Activated naive CD4-positive, alpha-beta T cell treated with anti-CD3 and anti-CD28 coated beads for 36 hours (primary cell): ENCODE measurements at places on chromosomes 6 and 20. TPM values are rescaled to one million over a fixed set of nuclear protein-coding genes. Genes with fewer than 3 reads are reported as not detected.
A peak's percentile ranks its signal among the peaks of the same experiment; 100 is the strongest.

DNA sequence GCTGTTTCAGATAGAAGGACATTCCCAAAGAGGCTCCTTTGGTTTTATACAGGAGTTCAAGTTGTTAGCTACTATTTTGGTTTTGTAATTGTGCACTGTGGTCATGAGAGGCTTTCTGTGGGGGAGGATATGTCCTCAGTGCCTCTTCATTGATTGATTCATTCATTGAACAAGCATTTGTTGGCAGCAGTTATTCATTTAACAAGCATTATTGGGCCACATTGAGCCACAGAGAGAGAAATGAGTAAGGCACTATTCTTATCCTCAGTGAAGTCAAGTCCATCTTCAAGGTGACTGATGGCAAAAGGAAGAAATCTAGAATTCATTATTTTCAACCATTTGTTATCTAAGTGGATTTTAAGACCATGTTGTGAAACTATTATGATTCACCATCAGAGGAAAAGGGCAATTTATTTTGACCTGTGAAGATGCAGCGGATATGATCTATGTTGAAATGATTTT lies 697.2 kb upstream of the CITED2 start:
- no peaks in the 10 kb centered on the region for H3K4me1 ChIP-seq
- H3K27me3 ChIP-seq, result peaks cover 15% of the 10 kb centered on the region
- H3K4me3 ChIP-seq, result no peak overlapping the region
- H3K27ac ChIP-seq, result no peak overlapping the region
- no peaks in the 10 kb centered on the region for H3K36me3 ChIP-seq
- no peak for DNase-seq

GRCh38 chr20:23759306-23759940 lies 8.7 kb upstream of the CST1 start:
- no peak overlapping the region for H3K27ac ChIP-seq
- no peaks in the 10 kb centered on the region for H3K36me3 ChIP-seq
- DNase-seq, result no peak
- no peak overlapping the region for H3K4me3 ChIP-seq
- peaks cover 16% of the 10 kb centered on the region for H3K27me3 ChIP-seq

GRCh38 chr6:169902070-169902469 lies 150.6 kb downstream of the ERMARD start:
- H3K4me1 ChIP-seq, result no peaks in the 10 kb centered on the region
- no peak overlapping the region for H3K4me3 ChIP-seq
- H3K27me3 ChIP-seq, result no peaks in the 10 kb centered on the region
- H3K36me3 ChIP-seq, result no peaks in the 10 kb centered on the region

- no peak overlapping the region for H3K27ac ChIP-seq
- no peak for DNase-seq
- peaks cover 59% of the 10 kb centered on the region for H3K36me3 ChIP-seq
- peaks cover 2% of the 10 kb centered on the region for H3K4me1 ChIP-seq
Measured at GRCh38 chr20:56378386-56378785, 13.6 kb downstream of the AURKA start.

DNA sequence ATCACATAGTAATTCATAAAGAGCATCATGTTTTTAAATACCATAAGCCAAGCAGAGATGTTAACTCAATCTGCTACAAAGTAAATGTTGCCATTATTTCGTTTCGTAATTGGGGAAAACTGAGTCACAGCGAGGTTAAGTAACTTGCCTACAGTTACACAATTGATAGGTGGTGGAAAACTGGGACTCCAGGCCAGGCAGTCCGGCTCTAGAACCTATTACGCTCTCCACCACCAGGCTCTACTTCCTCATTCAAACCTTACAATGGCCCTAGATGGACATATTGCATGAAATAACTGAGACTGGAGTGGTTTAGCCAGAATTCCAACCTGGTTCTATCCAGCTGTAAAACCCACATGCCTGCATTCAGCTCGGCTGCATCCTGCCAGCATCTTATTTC lies 58.2 kb downstream of the LINC00237 start:
- H3K36me3 ChIP-seq, result no peaks in the 10 kb centered on the region
- no peak overlapping the region for H3K27ac ChIP-seq
- no peak overlapping the region for H3K4me3 ChIP-seq
- peaks cover 14% of the 10 kb centered on the region for H3K27me3 ChIP-seq
- H3K4me1 ChIP-seq, result no peaks in the 10 kb centered on the region

GRCh38 chr6:25834950-25835349 lies 3.1 kb upstream of the SLC17A1 start:
- no peak overlapping the region for H3K4me3 ChIP-seq
- no peak for DNase-seq
- H3K4me1 ChIP-seq, result no peaks in the 10 kb centered on the region
- H3K27ac ChIP-seq, result no peak overlapping the region
- H3K27me3 ChIP-seq, result peaks cover 15% of the 10 kb centered on the region

- peaks cover 25% of the 10 kb centered on the region for H3K4me1 ChIP-seq
- H3K36me3 ChIP-seq, result no peaks in the 10 kb centered on the region
- no peak for DNase-seq
- H3K27me3 ChIP-seq, result peaks cover 2% of the 10 kb centered on the region
- H3K27ac ChIP-seq, result no peak overlapping the region
Measured at GRCh38 chr6:53436526-53437303, 88.0 kb upstream of the ELOVL5 start.

DNA sequence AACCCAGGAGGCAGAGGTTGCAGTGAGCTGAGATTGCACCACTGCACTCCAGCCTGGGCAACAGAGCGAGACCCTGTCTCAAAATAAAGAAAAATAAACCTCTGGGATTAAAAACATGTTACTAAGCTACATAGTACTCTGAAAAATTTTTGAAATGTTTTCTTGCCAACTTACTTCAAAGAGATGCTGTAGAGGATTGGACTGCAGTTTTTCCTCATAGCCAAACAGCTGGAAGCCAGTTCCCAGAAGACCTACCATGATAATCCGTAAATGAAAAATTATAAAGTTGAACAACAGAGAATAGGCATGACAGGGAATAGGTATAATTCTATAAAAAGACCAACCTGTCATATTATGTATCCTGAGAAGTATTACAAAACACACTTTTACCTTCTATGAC lies 48.0 kb downstream of the RARS2 start:
- H3K27me3 ChIP-seq, result no peaks in the 10 kb centered on the region
- H3K36me3 ChIP-seq, result peaks cover 47% of the 10 kb centered on the region
- H3K4me1 ChIP-seq, result no peaks in the 10 kb centered on the region
- no peak overlapping the region for H3K27ac ChIP-seq

DNA sequence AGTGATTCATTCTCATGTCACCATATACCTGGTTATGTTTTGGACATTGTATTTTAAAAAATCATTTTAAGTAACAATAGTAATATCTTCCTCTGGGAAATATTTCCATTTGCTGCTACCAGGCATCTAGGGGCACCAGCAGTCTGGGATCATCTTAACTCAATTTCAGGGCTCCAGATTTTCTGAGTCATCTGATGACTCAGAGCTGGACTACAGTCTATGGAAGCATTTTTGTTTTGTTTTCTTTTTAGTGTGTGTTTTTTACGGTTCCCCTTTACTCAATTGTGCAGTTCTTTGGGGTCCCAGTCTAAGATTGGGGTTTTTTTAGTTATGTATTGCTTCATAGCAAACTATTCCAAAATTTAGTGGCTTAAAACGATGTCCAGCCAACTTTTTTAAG lies 5.7 kb upstream of the FKBP5 start:
- peaks cover 3% of the 10 kb centered on the region for H3K36me3 ChIP-seq
- no peak overlapping the region for H3K27ac ChIP-seq
- peaks cover 9% of the 10 kb centered on the region for H3K4me1 ChIP-seq
- no peaks in the 10 kb centered on the region for H3K27me3 ChIP-seq
- no peak for DNase-seq

GRCh38 chr6:135006386-135006914 lies 48.2 kb downstream of the HBS1L start:
- H3K36me3 ChIP-seq, result peaks cover 6% of the 10 kb centered on the region
- no peak for DNase-seq
- no peak overlapping the region for H3K27ac ChIP-seq
- peaks cover 26% of the 10 kb centered on the region for H3K4me1 ChIP-seq

GRCh38 chr6:36052097-36052496 lies 24.5 kb downstream of the MAPK14 start:
- peaks cover 13% of the 10 kb centered on the region for H3K4me1 ChIP-seq
- no peaks in the 10 kb centered on the region for H3K27me3 ChIP-seq
- peaks cover 5% of the 10 kb centered on the region for H3K36me3 ChIP-seq
- no peak for DNase-seq

- H3K4me3 ChIP-seq, result no peak overlapping the region
- no peak for DNase-seq
- peaks cover 2% of the 10 kb centered on the region for H3K36me3 ChIP-seq
- H3K27me3 ChIP-seq, result no peaks in the 10 kb centered on the region
- H3K4me1 ChIP-seq, result peaks cover 24% of the 10 kb centered on the region
Measured at GRCh38 chr20:2729791-2730190, 37.2 kb downstream of the EBF4 start.

DNA sequence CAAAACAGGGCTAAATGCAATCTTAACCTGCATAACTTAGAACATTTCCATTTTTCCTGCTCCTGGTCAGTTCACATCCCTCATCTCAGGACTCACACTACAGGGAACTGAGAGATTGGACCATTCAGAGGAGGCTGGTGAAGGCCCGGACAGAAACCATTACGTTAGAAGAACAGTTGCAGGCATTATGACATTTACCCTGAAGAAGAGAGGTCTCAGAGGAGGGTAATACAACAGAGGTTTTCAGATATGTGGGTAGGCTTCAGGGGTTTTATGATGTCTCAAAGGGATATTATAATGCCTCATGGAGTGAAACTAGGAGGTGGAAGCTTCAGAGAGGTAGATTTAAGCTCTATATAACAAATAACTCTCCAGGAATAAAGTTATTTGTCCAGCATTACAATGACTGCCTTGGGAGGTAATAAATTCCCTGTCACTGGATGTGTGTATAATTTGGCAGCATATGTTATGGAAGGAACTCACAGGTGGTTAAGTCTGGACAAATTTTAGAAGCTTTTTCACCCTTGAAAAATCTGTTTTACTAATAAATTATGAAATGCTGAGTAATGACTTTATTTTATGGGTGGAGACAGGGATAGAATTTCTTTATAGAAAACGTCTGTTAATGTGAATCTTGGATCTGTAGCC lies 36.7 kb upstream of the RIPOR2 start:
- peak overlapping the region; percentile 14 for H3K27ac ChIP-seq
- no peaks in the 10 kb centered on the region for H3K27me3 ChIP-seq
- peaks cover 62% of the 10 kb centered on the region for H3K4me1 ChIP-seq
- no peak overlapping the region for H3K4me3 ChIP-seq

- H3K27ac ChIP-seq, result no peak overlapping the region
- no peaks in the 10 kb centered on the region for H3K27me3 ChIP-seq
- H3K36me3 ChIP-seq, result no peaks in the 10 kb centered on the region
- no peaks in the 10 kb centered on the region for H3K4me1 ChIP-seq
- H3K4me3 ChIP-seq, result no peak overlapping the region
Measured at GRCh38 chr6:98516206-98516605, 318.2 kb upstream of the POU3F2 start.

- H3K36me3 ChIP-seq, result peaks cover 3% of the 10 kb centered on the region
- H3K4me1 ChIP-seq, result peaks cover 11% of the 10 kb centered on the region
- H3K4me3 ChIP-seq, result no peak overlapping the region
- DNase-seq, result no peak
- H3K27ac ChIP-seq, result no peak overlapping the region
Measured at GRCh38 chr6:41777551-41778285, 2.0 kb downstream of the FRS3 start.

DNA sequence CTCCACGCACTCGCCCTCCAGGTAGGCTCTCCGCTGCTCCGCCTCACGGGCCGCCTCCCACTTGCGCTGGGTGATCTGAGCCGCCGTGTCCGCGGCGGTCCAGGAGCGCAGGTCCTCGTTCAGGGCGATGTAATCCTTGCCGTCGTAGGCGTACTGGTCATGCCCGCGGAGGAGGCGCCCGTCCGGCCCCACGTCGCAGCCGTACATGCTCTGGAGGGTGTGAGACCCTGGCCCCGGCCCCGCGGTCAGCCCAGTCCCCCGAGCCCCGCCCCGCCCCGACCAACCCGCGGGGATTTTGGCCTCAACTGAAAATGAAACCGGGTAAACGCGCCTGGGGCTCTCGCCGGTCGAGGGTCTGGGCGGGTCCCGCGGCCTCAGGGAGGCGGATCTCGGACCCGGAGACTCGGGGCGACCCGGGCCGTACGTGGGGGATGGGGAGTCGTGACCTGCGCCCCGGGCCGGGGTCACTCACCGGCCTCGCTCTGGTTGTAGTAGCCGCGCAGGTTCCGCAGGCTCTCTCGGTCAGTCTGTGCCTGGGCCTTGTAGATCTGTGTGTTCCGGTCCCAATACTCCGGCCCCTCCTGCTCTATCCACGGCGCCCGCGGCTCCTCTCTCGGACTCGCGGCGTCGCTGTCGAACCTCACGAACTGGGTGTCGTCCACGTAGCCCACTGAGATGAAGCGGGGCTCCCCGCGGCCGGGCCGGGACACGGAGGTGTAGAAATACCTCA lies 598 bp downstream of the HLA-B start:
- H3K27ac ChIP-seq, result peak overlapping the region; percentile 100
- H3K36me3 ChIP-seq, result peaks cover 43% of the 10 kb centered on the region
- H3K27me3 ChIP-seq, result no peaks in the 10 kb centered on the region
- DNase-seq, result peak; percentile 77
- peak overlapping the region; percentile 97 for H3K4me3 ChIP-seq
- peaks cover 55% of the 10 kb centered on the region for H3K4me1 ChIP-seq

- no peaks in the 10 kb centered on the region for H3K27me3 ChIP-seq
- DNase-seq, result no peak
- H3K36me3 ChIP-seq, result no peaks in the 10 kb centered on the region
Measured at GRCh38 chr6:68677058-68677457, 42.0 kb downstream of the ADGRB3 start.

- no peaks in the 10 kb centered on the region for H3K4me1 ChIP-seq
- H3K27ac ChIP-seq, result no peak overlapping the region
- H3K27me3 ChIP-seq, result no peaks in the 10 kb centered on the region
- no peak overlapping the region for H3K4me3 ChIP-seq
- no peaks in the 10 kb centered on the region for H3K36me3 ChIP-seq
- no peak for DNase-seq
Measured at GRCh38 chr20:23115822-23116221, 29.7 kb upstream of the CD93 start.

- H3K27ac ChIP-seq, result no peak overlapping the region
- no peak overlapping the region for H3K4me3 ChIP-seq
- peaks cover 8% of the 10 kb centered on the region for H3K27me3 ChIP-seq
- H3K36me3 ChIP-seq, result no peaks in the 10 kb centered on the region
- H3K4me1 ChIP-seq, result no peaks in the 10 kb centered on the region
- DNase-seq, result no peak
Measured at GRCh38 chr6:4564801-4565271, 211.4 kb upstream of the CDYL start.

- H3K27ac ChIP-seq, result no peak overlapping the region
- H3K27me3 ChIP-seq, result no peaks in the 10 kb centered on the region
- DNase-seq, result no peak
- no peak overlapping the region for H3K4me3 ChIP-seq
Measured at GRCh38 chr6:22322103-22323030, 25.5 kb upstream of the PRL start.

- no peaks in the 10 kb centered on the region for H3K27me3 ChIP-seq
- no peak for DNase-seq
- peaks cover 20% of the 10 kb centered on the region for H3K4me1 ChIP-seq
- no peak overlapping the region for H3K4me3 ChIP-seq
Measured at GRCh38 chr6:5403076-5403475, 141.8 kb downstream of the FARS2 start.

- H3K27ac ChIP-seq, result no peak overlapping the region
- H3K27me3 ChIP-seq, result no peaks in the 10 kb centered on the region
- no peaks in the 10 kb centered on the region for H3K4me1 ChIP-seq
- no peak for DNase-seq
Measured at GRCh38 chr6:87791029-87791428, 89.0 kb upstream of the AKIRIN2 start.

The GINM1 gene
- total RNA-seq, result 18.4 TPM

The ADGRB3 gene
- total RNA-seq, result not detected

The SPTLC3 gene
- total RNA-seq, result 0.15 TPM

The CASS4 gene
- total RNA-seq, result 5.2 TPM

The DAAM2 gene
- not detected for total RNA-seq

The SALL4 gene
- total RNA-seq, result not detected

The ERVFRD-1 gene
- total RNA-seq, result not detected

The CALHM4 gene
- total RNA-seq, result not detected

The EDEM2 gene
- total RNA-seq, result 15.8 TPM

The GGTLC1 gene
- not detected for total RNA-seq

The NOX3 gene
- total RNA-seq, result not detected

The ZSWIM3 gene
- total RNA-seq, result 3.7 TPM

The XKR7 gene
- 0.02 TPM for total RNA-seq

The ZNF311 gene
- total RNA-seq, result 0.57 TPM

The MUC21 gene
- not detected for total RNA-seq
